Body of pancreas (tissue), 4 donors: ENCODE measurements at places on chromosomes 4 and X. TPM values are rescaled to one million over a fixed set of nuclear protein-coding genes. Genes with fewer than 3 reads are reported as not detected.

Gene PPEF1
- 0.78 TPM for total RNA-seq

Gene ABCG2
- total RNA-seq, result 2.1 TPM

Gene NUDT10
- total RNA-seq, result not detected

Gene SPACA5B
- total RNA-seq, result not detected

DNA sequence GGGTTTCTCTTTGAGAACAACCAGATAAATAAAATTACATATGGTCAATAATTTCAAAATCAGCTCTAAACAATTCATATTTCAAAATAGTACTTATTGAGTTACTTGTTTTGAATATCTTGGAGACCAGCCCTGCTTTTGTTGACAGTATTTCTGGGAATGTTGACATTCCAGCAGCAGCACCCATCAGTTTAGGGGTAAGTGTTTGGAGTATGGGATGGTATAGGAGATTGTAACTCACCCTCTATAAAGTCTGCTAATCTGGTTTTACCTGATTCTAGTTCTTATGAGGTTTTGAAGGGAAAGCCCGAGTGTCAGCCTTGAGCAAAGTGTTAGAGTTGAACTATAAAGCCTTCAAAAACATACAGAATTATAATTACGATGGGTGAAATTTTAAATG lies 139.2 kb upstream of the ANKRD50 start:
- no peak overlapping the region for H3K27ac ChIP-seq
- H3K4me1 ChIP-seq, result no peaks in the 10 kb centered on the region
